Natural killer cell (primary cell): ENCODE measurements at places on chromosomes 7 and 10. TPM values are rescaled to one million over a fixed set of nuclear protein-coding genes. Genes with fewer than 3 reads are reported as not detected.

DNA sequence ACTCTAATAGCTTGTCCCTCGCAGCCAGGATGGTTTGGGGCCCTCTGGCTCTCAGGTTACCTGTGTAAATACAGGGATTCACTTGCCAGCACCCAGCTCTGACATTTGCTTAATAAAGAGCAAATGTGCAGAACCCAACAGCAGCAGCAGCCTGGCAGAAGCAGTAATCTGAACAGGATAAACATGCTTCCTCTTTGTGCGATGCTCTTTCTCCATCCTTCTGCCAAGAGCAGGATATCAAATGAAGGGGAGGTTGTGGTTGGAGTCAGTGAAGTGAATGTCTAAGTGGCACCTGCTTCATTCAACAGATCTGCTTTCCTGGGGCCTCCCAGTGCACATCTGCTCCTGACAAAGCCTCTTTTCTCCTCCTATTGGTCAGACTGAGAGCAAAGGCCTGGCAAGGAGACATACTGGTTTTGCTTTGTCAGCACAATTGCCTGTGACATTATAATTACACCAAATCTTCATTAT, 130.3 kb downstream of the NRF1 start:
- no peaks in the 10 kb centered on the region for H3K4me1 ChIP-seq
- H3K27ac ChIP-seq: no peak overlapping the region
- no peak overlapping the region for H3K4me3 ChIP-seq
- H3K27me3 ChIP-seq: no peaks in the 10 kb centered on the region
- peaks cover 24% of the 10 kb centered on the region for H3K36me3 ChIP-seq

DNA sequence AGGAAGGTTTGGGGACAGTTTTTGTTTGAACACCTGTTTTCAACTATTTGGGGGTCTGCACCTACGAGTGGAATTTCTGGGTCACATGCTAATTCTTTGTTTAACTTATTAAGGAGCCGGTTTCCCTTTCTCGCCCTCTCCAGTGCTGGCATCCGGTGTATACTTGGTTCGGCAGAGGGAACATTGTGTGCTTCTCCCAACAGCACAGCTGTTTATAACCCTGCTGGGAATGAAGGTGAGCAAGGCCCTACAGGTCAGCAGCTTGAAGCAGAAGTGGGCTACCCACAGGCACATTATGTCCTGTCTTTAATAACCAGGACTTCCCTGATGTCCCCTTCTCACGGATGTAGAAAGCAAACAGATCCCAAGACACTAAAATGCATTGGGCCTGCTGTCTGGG, 87.5 kb upstream of the PDCD4 start:
- no peak for DNase-seq
- no peak overlapping the region for H3K27ac ChIP-seq
- no peaks in the 10 kb centered on the region for H3K4me1 ChIP-seq
- H3K36me3 ChIP-seq: no peaks in the 10 kb centered on the region
- H3K4me3 ChIP-seq: no peak overlapping the region

- H3K4me3 ChIP-seq: no peak overlapping the region
- DNase-seq: no peak
- no peaks in the 10 kb centered on the region for H3K4me1 ChIP-seq
Observed at GRCh38 chr7:117950601-117951260, 77.5 kb upstream of the CTTNBP2 start.

YAE1 gene
- 3.4 TPM for total RNA-seq

SPDYE8 gene
- total RNA-seq: not detected

OR9A2 gene
- total RNA-seq: not detected

GPER1 gene
- 0.26 TPM for total RNA-seq

- H3K27ac ChIP-seq: no peak overlapping the region
- peaks cover 13% of the 10 kb centered on the region for H3K4me1 ChIP-seq
- no peak for DNase-seq
- no peaks in the 10 kb centered on the region for H3K27me3 ChIP-seq
- peaks cover 10% of the 10 kb centered on the region for H3K36me3 ChIP-seq
Observed at GRCh38 chr10:97450828-97451227, 4.9 kb downstream of the ZDHHC16 start.

DNA sequence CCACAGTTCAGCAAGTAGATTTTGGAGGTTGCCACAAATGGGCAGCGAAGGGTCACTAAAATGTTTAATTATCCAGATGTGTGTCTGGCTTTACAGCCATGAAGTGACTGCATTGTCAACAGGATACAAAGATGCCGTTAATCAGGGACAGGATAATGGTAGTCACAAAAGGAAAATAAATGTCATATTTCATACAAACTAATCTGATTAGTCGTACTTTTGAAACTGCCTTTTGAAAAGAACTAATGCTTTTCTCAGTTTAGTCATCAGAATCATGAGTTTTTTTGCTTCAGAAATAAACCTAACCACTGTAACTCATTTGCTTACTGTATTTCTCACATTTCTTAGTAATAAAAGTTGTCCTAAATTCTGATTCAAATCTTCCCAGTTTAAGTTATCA, 22.2 kb upstream of the WNT16 start:
- H3K27me3 ChIP-seq: peaks cover 2% of the 10 kb centered on the region
- no peak overlapping the region for H3K27ac ChIP-seq
- no peaks in the 10 kb centered on the region for H3K36me3 ChIP-seq
- no peak for DNase-seq
- H3K4me3 ChIP-seq: no peak overlapping the region

GRCh38 chr7:98810153-98810802, 59.5 kb downstream of the TMEM130 start:
- no peaks in the 10 kb centered on the region for H3K4me1 ChIP-seq
- H3K36me3 ChIP-seq: no peaks in the 10 kb centered on the region
- no peak overlapping the region for H3K4me3 ChIP-seq
- H3K27me3 ChIP-seq: no peaks in the 10 kb centered on the region

- H3K27me3 ChIP-seq: no peaks in the 10 kb centered on the region
- DNase-seq: no peak
Observed at GRCh38 chr10:108204528-108205305, 1040.2 kb upstream of the SORCS1 start.

GATA3 gene
- total RNA-seq: 68.8 TPM

- H3K27me3 ChIP-seq: no peaks in the 10 kb centered on the region
- peak overlapping the region; percentile 55 for H3K27ac ChIP-seq
- H3K36me3 ChIP-seq: no peaks in the 10 kb centered on the region
- peak; percentile 88 for DNase-seq
- H3K4me3 ChIP-seq: peak overlapping the region; percentile 63
Observed at GRCh38 chr7:24979470-24979862, 512 bp downstream of the OSBPL3 start.

CLRN3 gene
- total RNA-seq: not detected

GRCh38 chr7:157916946-157917640, 580.3 kb downstream of the DNAJB6 start:
- H3K36me3 ChIP-seq: no peaks in the 10 kb centered on the region
- no peak for DNase-seq
- H3K27ac ChIP-seq: no peak overlapping the region
- no peaks in the 10 kb centered on the region for H3K4me1 ChIP-seq
- H3K4me3 ChIP-seq: no peak overlapping the region
- no peaks in the 10 kb centered on the region for H3K27me3 ChIP-seq

GRCh38 chr10:120493411-120494312, 36.6 kb downstream of the PLPP4 start:
- no peak overlapping the region for H3K4me3 ChIP-seq
- no peaks in the 10 kb centered on the region for H3K27me3 ChIP-seq
- no peaks in the 10 kb centered on the region for H3K4me1 ChIP-seq
- no peak for DNase-seq
- H3K36me3 ChIP-seq: no peaks in the 10 kb centered on the region

DNA sequence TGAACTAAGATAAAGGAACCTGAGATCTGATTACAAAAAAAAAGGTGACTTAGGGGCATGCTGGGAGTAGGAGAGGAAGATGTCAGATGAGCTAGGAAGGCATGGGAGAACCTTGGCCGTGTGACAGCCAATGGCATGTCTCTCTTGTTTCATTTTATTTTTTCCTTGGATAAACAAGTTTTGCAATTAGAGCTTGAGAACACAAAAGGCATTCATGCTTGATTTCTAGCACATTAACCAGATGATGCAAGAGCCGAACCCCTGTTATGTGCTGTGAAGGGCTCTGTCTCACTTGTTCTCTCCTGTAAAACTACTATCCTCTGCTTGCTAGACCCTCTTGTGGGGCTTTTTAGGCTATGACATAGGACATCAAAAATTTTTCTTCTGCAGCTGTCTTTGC, 134.3 kb upstream of the ASAH2 start:
- DNase-seq: no peak
- no peak overlapping the region for H3K4me3 ChIP-seq
- H3K27ac ChIP-seq: no peak overlapping the region
- no peaks in the 10 kb centered on the region for H3K27me3 ChIP-seq

ANKRD22 gene
- total RNA-seq: not detected

- H3K4me3 ChIP-seq: no peak overlapping the region
- no peaks in the 10 kb centered on the region for H3K27me3 ChIP-seq
- H3K4me1 ChIP-seq: no peaks in the 10 kb centered on the region
- DNase-seq: no peak
- no peak overlapping the region for H3K27ac ChIP-seq
- H3K36me3 ChIP-seq: no peaks in the 10 kb centered on the region
Observed at GRCh38 chr10:3538291-3538655, 246.7 kb downstream of the KLF6 start.

OGA gene
- total RNA-seq: 427 TPM

DNA sequence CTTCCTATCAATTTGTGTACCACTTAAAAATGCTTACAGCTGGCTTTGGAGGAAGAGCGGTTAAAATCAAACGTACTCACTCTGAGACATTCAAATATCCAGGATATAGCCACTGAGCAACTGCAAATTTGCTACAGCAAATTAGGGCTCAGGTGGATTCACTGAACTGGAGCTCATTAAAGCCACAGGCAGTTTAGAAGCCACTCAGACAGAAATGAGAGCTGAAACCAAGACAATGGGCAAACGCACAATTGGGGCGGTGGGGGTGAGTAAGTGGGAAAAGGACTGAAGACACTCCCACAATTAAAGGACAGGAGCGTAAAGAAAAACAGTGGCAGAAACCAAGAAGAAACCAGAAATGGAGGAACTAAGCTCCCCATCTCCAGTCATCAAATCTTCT, 20.5 kb downstream of the MPP7 start:
- no peak overlapping the region for H3K27ac ChIP-seq
- no peaks in the 10 kb centered on the region for H3K27me3 ChIP-seq
- no peaks in the 10 kb centered on the region for H3K4me1 ChIP-seq
- H3K4me3 ChIP-seq: no peak overlapping the region

NCF1 gene
- 62.2 TPM for total RNA-seq

C7orf33 gene
- total RNA-seq: not detected

DNA sequence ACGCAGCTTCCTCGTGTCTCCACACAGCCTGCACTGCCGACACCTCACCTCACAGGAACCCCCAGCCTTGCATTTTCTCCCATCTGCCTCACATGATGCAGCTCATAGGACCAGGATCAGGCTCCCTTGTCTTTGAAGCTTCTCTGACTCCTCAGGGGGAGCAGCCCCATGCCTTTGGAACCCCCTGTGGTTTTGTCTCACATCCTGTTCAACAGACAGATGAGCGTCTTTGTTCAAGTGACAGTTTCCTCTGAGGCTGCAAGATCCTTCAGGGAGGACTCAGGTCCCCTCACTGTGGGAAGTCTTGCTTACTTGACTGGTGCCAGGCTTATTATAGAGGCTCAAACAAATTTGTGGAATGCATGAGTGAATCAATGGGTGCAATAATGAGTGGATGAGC, 667.1 kb downstream of the INHBA start:
- DNase-seq: no peak
- no peak overlapping the region for H3K27ac ChIP-seq

DNA sequence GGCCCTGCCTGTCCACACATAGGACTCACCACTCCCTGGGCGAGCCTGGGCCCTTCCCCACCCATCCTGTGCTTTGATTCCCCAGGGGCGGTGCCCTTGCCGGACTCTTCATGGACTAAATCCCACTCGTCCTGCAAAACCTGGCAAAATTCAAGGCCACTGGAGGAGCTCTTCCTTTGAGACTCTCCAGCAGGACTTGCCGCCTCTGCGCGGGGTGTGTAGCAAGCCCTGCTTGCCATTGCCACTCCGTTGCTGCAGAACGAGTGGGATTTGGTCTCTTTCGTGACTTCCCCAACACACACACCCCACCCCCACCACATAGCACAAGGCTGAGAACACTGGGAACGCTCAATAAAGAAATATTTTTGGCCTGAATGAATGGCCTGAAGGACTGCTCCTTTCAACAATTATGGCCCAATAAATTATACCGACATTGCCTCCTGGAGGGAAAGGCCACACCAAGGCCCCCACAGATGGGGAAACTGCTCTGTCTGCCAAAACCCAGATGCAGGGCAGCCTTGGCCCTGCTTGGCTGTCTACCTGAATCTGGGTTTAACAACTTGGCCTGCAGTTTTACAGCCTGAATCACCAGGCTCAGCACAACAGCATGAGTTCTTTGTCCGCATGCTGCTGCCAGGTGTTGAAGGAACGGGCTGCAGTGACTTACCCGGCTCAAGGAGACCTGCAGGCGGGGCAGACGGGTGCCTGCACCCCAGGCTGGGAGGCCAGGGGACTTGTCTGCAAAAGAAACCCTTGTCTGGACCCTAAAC, 72.8 kb upstream of the KAT6B start:
- H3K27me3 ChIP-seq: no peaks in the 10 kb centered on the region
- no peak for DNase-seq
- H3K4me3 ChIP-seq: no peak overlapping the region
- no peaks in the 10 kb centered on the region for H3K36me3 ChIP-seq

CCDC6 gene
- total RNA-seq: 19.7 TPM

GRCh38 chr10:118439824-118440223, 97.7 kb upstream of the FAM204A start:
- H3K4me3 ChIP-seq: no peak overlapping the region
- H3K27ac ChIP-seq: no peak overlapping the region
- H3K4me1 ChIP-seq: no peaks in the 10 kb centered on the region
- H3K36me3 ChIP-seq: no peaks in the 10 kb centered on the region

DNA sequence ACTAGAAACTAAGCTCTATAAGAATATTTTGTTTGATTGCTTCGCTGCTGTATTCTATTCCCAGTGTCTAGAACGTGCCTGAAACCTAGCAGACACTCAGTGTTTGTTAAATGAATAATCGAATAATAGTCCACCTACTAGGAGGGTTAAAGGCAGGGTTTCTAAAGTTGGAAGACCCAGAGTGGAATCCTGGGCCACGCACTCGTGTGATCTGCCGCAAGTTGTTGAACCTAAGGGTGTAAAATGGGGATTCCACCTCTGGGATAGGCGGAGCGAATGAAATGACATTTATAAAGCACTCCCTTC, 702 bp upstream of the AGFG2 start:
- H3K27me3 ChIP-seq: no peaks in the 10 kb centered on the region
- DNase-seq: no peak
- peak overlapping the region; percentile 10 for H3K4me3 ChIP-seq
- H3K36me3 ChIP-seq: no peaks in the 10 kb centered on the region
- H3K4me1 ChIP-seq: peaks cover 35% of the 10 kb centered on the region
- peak overlapping the region; percentile 20 for H3K27ac ChIP-seq

- no peak overlapping the region for H3K27ac ChIP-seq
- H3K27me3 ChIP-seq: no peaks in the 10 kb centered on the region
- H3K36me3 ChIP-seq: no peaks in the 10 kb centered on the region
- no peak for DNase-seq
Observed at GRCh38 chr10:8138471-8138870, 84.0 kb downstream of the GATA3 start.
